ENCODE measurements at places on chromosomes 4 and X.

GRCh38 chr4:88147799-88148217 is 10.6 kb downstream of the ABCG2 start:
- no peaks in the 10 kb centered on the region for H3K27me3 ChIP-seq
- peaks cover 5% of the 10 kb centered on the region for H3K4me1 ChIP-seq
- H3K27ac ChIP-seq: no peak overlapping the region
- no peak overlapping the region for H3K4me3 ChIP-seq
- no peak for DNase-seq
- no peaks in the 10 kb centered on the region for H3K36me3 ChIP-seq

GRCh38 chr4:152408514-152409327 is 127.2 kb downstream of the FBXW7 start:
- no peaks in the 10 kb centered on the region for H3K36me3 ChIP-seq
- no peak overlapping the region for H3K27ac ChIP-seq
- DNase-seq: peak; percentile 14
- no peak overlapping the region for H3K4me3 ChIP-seq

GRCh38 chr4:25290490-25291067 is 22.0 kb upstream of the ZCCHC4 start:
- no peaks in the 10 kb centered on the region for H3K27me3 ChIP-seq
- no peak for DNase-seq
- H3K4me1 ChIP-seq: peaks cover 8% of the 10 kb centered on the region
- peak overlapping the region; percentile 46 for H3K27ac ChIP-seq
- no peaks in the 10 kb centered on the region for H3K36me3 ChIP-seq
- no peak overlapping the region for H3K4me3 ChIP-seq

DNA sequence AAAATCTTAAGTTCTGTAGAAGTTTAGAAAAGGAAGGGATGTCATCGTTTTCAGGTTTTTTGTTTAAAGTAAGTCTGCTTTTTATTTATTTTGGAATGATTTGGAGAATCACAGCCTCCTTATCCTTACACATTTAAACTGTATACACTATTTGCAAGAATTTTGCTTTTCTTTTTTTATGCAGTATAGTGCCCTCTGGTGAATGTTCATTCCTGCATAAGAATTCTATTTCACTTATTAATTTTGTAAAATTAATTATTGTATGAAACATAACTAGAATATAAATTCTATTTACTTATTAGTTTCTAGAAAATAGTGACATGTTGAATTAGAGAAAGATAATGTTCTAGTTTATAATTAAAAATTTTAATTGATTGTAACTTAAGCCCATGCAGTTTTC is 44.6 kb downstream of the DACH2 start:
- H3K36me3 ChIP-seq: no peaks in the 10 kb centered on the region
- H3K27ac ChIP-seq: no peak overlapping the region
- H3K4me1 ChIP-seq: no peaks in the 10 kb centered on the region
- DNase-seq: no peak
- H3K27me3 ChIP-seq: no peaks in the 10 kb centered on the region
- no peak overlapping the region for H3K4me3 ChIP-seq

DNA sequence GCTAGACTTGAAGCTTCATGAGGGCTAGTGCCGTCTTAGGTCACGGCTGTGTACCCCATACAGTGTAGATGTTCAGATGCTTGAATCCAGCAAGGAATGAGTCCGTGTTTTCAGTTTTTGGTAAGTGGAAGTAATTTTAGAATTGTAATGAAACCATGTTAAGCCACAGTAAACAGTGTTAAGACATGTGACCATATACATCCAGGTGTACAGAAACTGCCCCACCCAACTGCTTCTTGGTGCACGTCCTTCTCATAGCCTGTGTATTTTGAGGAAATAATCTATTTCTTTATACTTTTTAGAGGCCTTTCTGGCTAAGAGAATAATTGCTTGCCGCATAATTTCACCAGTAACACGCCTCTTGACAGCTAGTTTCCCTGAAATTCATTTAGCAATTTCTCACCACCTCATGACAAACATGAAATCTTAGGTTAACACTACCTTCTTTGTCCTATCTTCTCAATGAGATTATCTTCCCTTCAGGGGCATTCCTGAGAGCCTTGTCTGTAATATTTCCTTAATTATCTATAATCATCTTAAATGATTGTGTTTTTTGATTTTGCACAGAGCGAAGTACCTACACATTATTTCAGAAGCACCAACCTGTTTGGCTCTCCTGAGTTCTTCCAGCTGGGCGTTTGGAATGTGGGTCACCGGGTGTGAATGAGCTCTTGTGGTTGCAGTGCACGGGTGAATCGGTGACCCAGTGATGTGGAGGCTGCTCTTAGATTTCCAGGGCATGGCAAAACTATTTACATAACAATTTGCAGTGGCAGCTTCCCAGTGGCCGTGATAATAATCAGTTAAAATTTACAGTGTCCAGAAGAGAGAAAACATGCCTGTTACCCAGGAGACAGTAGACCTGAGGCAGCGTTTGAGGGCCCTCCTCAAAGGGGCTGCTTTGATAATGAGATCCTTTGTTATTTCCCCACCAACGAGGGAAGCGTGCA is 50.2 kb upstream of the TADA2B start:
- peaks cover 77% of the 10 kb centered on the region for H3K36me3 ChIP-seq
- H3K27me3 ChIP-seq: no peaks in the 10 kb centered on the region
- DNase-seq: no peak
- no peak overlapping the region for H3K4me3 ChIP-seq
- H3K27ac ChIP-seq: no peak overlapping the region

DNA sequence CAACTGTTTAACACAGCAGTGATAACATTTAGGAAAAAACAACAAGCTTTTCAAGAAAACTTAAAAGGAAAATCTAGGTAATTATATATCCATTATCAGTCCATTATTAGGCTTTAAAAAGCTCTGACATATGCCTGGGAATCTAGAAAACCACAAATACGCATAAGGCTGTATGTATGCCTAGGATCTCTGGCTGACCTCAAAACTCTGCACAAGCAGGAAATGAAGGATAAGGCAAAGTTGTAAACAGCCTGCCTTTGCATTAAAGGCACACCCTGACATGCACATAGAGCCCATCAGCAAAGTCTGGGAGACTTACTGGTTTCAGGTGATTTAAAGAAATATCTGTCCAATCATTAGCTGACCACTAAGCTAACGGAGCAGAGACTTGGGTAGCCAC is 14.0 kb downstream of the TIMP1 start:
- DNase-seq: no peak
- H3K27me3 ChIP-seq: no peaks in the 10 kb centered on the region
- no peaks in the 10 kb centered on the region for H3K4me1 ChIP-seq
- H3K27ac ChIP-seq: no peak overlapping the region
- no peak overlapping the region for H3K4me3 ChIP-seq
- no peaks in the 10 kb centered on the region for H3K36me3 ChIP-seq

GRCh38 chr4:24559889-24560288 is 24.5 kb downstream of the DHX15 start:
- peaks cover 98% of the 10 kb centered on the region for H3K36me3 ChIP-seq
- H3K27me3 ChIP-seq: no peaks in the 10 kb centered on the region
- H3K4me1 ChIP-seq: peaks cover 1% of the 10 kb centered on the region
- no peak overlapping the region for H3K27ac ChIP-seq
- no peak overlapping the region for H3K4me3 ChIP-seq

DNA sequence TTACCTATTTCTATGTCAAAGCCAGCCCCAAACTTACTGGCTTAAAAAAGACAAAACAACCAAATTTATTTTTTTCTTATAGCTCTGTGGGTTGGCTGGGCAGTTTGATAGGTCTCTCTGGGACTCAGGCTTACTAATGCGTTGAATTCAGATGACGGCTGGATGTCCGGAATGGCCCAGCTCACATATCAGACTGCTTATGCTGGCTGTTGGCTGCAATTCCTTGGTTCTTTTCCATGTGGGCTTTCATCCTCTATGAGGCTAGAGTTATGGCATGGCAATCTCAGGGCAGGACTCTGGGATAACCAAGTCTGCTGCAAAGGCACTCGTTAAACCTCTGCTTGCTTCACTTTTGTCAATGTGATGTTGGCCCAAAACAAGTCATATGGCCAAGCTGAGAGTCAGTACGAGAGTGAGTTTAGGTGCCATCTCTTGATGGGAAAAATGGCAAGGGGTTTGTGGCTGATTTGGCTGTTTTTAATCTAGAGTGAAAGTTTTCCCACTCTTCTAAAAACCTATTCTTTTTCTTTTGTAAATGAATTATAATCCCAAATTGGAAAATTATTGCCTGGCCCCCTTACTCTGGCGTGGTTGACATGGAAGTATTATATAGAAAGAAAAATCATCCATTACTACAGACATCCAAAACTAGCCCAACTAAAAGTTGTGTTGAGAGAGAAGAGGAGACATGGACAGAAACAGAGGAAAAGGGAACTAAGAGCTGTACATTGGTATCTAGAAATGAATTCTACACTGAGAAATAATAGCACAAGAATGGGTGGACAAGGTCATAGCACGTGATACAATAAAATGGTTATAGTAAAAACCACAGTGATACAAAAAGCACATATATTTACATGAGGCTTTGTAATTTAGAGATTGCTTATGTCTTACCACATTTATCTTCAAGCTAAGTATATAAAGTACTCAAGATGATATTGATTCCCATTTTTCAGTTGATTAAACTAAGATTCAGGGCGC is 6.6 kb downstream of the PRIMPOL start:
- peaks cover 65% of the 10 kb centered on the region for H3K36me3 ChIP-seq
- no peak overlapping the region for H3K4me3 ChIP-seq
- no peak overlapping the region for H3K27ac ChIP-seq

GRCh38 chr4:71593311-71593710 is 190.6 kb downstream of the GC start:
- no peaks in the 10 kb centered on the region for H3K36me3 ChIP-seq
- no peaks in the 10 kb centered on the region for H3K4me1 ChIP-seq
- H3K27me3 ChIP-seq: no peaks in the 10 kb centered on the region
- no peak overlapping the region for H3K4me3 ChIP-seq
- no peak for DNase-seq
- H3K27ac ChIP-seq: no peak overlapping the region

DNA sequence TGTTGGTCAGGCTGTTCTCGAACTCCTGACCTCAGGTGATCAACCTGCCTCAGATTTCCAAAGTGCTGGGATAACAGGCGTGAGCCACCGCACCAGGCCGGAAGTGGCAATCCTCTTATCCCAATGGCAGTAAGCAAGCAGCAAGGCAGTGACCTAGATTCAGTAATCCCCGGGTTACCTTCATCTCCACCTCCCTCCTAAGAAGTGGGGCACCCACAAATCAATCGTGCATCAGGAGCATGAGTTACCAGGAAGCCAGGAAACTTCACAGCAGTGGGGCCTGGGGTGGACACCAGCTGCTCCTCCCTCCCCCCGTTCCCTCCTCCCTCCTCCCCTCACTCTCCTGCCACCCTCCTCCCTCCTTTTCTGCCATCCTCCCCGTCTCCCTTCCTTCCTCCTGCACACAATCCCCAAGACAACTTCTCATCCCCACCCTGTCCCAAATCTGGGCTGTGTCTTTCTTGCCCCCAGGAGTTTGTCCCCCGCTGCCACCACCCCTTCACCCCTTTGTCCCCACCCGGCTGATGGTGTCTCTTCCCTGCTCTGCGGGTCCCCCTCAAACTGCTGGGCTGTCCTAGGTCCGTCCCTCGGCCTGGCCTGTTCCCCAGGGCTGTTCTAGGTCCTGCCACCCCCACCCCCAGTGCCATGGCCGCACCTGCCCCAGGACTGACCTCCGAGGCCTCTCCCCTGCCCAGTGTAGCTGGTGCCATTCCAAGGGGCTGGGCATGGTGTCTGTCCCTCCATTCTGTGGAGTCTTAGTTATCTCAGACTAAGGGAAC is 2.2 kb downstream of the PDE6B start:
- peaks cover 3% of the 10 kb centered on the region for H3K27me3 ChIP-seq
- DNase-seq: no peak
- no peaks in the 10 kb centered on the region for H3K36me3 ChIP-seq
- no peak overlapping the region for H3K27ac ChIP-seq

- H3K27me3 ChIP-seq: no peaks in the 10 kb centered on the region
- no peaks in the 10 kb centered on the region for H3K4me1 ChIP-seq
- H3K4me3 ChIP-seq: no peak overlapping the region
- no peak for DNase-seq
Observed at GRCh38 chrX:16807548-16807947, 21.3 kb downstream of the TXLNG start.

DNA sequence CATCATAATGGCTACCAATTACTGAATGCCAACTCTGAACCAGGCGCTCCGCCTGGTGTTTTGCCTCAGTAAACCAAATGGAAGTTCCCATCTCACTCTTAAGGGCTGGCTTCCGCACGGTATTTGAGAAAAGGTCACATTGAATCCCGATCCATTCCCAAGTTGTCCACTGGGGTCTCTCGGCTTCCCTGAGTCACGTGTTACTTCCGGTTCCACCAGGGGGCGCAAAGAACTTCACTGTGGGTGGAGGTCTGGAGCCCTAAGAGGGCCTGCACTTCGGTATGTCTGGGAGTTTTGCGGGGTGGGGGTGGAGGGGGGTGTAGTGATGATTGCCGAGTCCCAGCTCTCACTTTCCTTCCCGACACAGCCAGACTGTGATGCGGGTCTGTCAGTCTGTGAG is 13.4 kb upstream of the NHS start:
- no peaks in the 10 kb centered on the region for H3K36me3 ChIP-seq
- no peak overlapping the region for H3K4me3 ChIP-seq
- DNase-seq: no peak
- H3K4me1 ChIP-seq: no peaks in the 10 kb centered on the region

DNA sequence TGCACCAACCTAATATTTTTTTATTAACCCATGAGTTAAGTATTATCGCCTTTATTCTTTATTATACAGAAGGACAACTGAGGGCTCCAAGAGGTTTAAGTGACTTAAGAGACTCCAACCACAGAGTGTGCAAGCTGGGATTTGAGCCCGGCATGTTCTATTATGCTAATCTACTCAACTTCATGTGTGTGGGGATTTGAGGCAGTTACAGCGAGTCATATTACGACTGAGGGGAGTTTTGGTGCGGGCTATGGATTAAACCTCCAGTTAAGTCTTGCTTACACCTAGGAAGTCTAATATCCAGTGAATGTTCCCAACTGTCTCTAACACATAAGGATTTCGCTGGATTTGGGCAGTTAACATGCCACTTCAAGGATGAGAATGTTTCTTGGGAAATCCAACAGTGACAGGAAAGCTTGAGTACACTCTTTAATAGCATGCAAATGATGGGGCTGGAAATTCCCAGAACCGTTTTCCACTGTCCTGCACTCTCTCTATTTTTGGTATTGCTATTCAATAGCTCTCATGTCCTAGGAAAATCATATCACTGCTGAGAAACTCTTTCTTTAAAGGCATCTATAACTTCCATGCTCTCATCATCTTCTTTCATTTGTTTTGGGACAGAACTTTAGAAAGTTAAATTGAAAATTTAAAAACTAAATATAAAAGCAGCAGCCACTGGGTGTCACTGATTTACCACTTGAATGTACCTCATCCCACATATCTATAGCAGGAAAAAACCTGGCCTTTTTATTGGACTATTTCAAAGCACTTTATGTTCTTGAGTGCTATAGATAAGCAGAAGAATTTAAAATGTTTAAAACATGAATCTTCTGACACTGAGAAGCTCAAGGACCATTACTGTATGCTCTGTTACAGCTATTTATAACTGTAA is 165.1 kb upstream of the TTC29 start:
- no peak overlapping the region for H3K27ac ChIP-seq
- no peaks in the 10 kb centered on the region for H3K4me1 ChIP-seq
- H3K4me3 ChIP-seq: no peak overlapping the region
- no peaks in the 10 kb centered on the region for H3K36me3 ChIP-seq

- H3K27me3 ChIP-seq: no peaks in the 10 kb centered on the region
- no peaks in the 10 kb centered on the region for H3K36me3 ChIP-seq
- no peak overlapping the region for H3K27ac ChIP-seq
- no peak for DNase-seq
- no peaks in the 10 kb centered on the region for H3K4me1 ChIP-seq
Observed at GRCh38 chrX:19924285-19924684, 36.9 kb upstream of the SH3KBP1 start.

GRCh38 chr4:40562208-40562607 is 67.5 kb downstream of the RBM47 start:
- H3K27ac ChIP-seq: no peak overlapping the region
- H3K27me3 ChIP-seq: no peaks in the 10 kb centered on the region
